ENCODE measurements at places on chromosomes 6 and 20. TPM values are rescaled to one million over a fixed set of nuclear protein-coding genes. Genes with fewer than 3 reads are reported as not detected.

SLC35D3 gene
- not detected for polyA plus RNA-seq

- no peak for DNase-seq
These were observed 18.7 kb upstream of the HCK start for GRCh38 chr20:32033316-32033715.

GRCh38 chr6:106496823-106497222, 132.5 kb downstream of the RTN4IP1 start:
- DNase-seq = no peak

GRCh38 chr6:77587963-77588362, 64.9 kb upstream of the MEI4 start:
- no peak for DNase-seq
